CD8-positive, alpha-beta memory T cell (primary cell): ENCODE measurements at places on chromosomes 3 and 15.

DNA sequence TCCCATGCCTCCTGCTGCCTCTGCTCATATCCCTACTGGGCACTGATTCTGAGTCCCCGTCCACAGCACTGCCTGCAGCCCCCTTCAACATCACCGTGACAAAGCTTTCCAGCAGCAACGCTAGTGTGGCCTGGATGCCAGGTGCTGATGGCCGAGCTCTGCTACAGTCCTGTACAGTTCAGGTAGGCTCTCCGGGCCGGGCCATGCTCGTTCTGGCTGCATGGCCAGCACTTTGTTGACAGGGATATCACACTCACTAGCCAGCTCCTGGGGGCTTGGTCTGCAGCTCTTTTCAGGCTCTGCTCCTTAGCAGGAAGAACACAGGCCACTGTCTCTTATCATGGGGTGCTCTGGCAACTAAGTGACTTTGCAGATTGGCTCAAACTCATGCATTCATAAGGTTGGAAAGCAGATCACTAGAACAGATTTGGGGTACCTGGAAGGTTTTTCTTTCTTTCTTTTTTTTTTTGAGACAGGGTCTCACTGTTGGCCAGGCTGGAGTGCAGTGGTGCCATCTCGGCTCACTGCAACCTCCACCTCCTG is 6.0 kb downstream of the TYRO3 start:
- no peak for DNase-seq

DNA sequence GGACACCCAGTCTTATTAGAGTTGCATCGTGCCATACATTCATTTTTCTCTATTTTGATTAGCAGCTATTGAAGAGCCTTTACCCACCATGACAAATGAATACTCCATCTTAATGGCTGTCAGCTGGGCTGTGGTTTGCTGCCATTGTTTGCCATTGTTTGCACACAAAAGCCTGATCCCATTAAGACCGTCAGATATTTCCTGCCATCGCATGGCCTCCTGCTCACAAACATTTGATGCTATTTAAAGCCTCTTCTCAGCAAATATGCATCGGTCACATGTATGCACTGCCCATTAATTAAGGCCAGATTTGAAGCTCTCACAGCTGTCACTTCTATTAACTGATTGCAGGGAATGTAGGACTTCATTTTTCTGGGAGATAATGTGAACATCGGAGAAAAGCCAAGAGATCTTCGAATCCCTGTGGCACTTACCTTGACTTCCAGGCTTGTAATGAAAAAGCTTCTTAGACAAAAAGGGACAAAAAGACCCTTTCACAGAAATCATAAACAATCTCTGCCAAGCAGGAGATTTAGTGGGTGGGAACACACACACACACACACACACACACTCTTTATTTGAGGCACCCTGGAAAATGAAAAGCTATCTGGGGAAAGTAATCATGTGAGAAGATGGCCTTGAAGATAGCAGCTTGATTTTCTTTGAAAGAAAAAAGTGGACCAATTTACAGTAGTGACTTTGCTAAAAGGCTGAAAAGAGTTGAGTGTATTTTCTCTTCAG is 175.4 kb upstream of the NR2E3 start:
- DNase-seq: no peak

GRCh38 chr3:29887451-29887850 is 606.6 kb downstream of the RBMS3 start:
- no peak for DNase-seq

GRCh38 chr3:32422943-32423342 is 31.3 kb downstream of the CMTM7 start:
- DNase-seq: no peak
